ENCODE measurements at places on chromosomes 12 and 14. TPM values are rescaled to one million over a fixed set of nuclear protein-coding genes. Genes with fewer than 3 reads are reported as not detected.

DAO gene
- polyA plus RNA-seq, result not detected

RHOJ gene
- polyA plus RNA-seq, result 25.9 TPM

KLRF2 gene
- polyA plus RNA-seq, result not detected

ETFRF1 gene
- polyA plus RNA-seq, result 28.8 TPM

VDR gene
- polyA plus RNA-seq, result 0.46 TPM

GPR135 gene
- polyA plus RNA-seq, result 3.2 TPM

E2F7 gene
- polyA plus RNA-seq, result 2.9 TPM

DNA sequence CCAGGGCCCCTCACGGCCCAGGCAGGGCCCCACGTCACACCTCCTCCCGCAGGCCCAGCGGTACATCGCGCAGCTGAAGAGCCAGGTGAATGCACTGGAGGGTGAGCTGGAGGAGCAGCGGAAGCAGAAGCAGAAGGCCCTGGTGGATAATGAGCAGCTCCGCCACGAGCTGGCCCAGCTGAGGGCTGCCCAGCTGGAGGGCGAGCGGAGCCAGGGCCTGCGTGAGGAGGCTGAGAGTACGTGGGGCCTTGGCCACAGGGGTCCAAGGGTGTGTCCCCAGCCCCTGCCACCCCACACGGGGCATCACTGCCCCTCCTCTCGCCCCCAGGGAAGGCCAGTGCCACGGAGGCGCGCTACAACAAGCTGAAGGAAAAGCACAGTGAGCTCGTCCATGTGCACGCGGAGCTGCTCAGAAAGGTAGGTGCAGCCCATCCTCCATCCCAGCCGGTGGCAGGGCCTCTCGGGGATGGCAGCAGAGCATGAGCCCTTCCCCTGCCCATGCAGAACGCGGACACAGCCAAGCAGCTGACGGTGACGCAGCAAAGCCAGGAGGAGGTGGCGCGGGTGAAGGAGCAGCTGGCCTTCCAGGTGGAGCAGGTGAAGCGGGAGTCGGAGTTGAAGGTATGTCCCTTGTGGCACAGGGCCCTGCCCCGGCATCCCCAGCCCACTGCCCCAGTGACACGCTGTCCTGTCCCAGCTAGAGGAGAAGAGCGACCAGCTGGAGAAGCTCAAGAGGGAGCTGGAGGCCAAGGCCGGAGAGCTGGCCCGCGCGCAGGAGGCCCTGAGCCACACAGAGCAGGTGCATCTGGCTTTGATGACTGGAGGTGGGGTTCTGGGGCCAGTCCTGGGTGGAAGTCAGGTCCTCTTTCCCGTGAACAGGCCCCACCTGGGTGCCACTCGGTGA, 20.9 kb downstream of the HIP1R start:
- DNase-seq, result no peak

DNA sequence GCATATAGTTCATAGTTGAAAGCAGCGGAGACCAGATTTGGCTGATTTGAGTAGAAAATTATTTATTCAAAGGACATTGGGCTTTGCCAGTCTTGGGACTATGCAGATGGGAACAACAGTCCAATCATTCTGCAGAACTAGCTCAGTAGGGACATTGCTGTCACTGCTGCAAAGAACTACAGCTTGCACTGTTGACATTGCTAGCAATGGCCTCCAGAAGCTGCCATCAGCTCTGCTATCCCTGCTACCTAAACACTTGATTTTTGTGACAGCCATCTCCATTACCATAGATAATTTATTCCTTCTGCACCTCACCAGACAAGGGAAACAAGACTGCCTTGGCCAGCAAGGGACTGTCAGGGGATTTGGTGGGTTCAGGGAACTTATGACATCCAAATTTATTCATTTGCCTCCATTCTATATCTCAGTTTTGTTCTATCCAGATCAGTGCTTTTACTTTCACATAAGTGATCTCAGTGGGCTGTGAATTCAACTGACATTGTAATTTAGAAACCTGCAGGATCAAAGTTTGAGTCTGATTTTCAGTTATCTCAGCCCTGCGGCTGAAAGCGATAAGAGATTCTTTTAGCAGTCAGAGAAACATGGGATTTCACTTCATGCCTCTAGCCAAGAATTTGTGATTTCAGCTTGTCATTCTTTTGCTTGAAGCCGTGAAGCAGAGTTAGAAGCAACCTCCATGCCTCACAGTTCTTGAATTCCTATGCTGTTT, 136.7 kb upstream of the FBXO33 start:
- DNase-seq, result no peak

GRCh38 chr12:104201238-104202001, 14.2 kb upstream of the TXNRD1 start:
- DNase-seq, result no peak

GRCh38 chr12:52805000-52805399, 8.9 kb downstream of the KRT4 start:
- no peak for DNase-seq

- no peak for DNase-seq
Measured at GRCh38 chr14:99808515-99808914, 15.3 kb downstream of the EML1 start.

GRCh38 chr14:67970923-67971322, 151.3 kb downstream of the RAD51B start:
- DNase-seq, result no peak

DNA sequence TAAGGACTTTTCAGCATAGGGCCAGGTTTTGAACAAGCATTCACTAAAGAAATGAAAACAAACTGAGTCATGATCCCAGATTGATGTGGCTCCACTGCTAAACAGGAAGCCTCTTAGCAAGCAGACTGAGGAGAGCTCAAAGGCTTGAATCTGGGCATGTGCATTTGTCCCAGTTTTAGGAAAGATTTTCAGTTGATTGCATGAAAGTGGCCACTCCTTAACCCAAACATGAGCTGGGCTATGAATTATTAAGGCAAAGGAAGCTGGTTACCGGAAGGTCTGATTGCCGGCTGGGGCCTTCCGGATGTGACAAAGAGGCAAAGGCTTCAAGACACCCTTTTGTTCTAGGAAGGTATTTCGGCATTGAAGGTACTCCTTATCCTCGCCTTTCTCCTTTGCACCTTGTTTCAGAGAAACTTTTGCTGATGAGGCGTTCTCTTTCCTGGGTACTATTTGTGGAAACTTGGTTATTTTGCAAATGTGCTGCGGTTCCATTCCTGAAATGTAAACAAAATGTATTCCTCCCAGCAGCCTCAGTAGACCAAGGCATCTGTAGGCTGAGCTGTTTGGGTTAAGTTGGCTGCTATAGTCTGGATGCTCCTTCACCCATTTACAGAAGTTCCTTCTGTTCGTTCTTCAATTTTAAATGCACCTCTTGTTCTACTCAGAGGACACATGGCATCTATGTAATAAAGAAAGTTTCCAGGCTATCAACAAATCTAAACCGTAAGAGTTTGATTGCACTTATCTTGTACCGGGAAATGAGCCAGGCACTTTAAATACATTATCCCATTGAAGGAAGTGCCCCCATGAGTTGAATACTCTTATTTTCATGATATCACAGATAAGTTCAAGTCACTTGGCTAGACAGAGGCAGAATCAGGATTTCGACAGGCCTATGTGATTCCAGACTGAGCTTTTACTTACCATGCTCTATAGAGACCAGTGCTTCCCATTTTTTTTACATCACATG, 115.6 kb upstream of the METAP2 start:
- DNase-seq, result no peak

GRCh38 chr12:88062474-88062873, 33.3 kb upstream of the C12orf50 start:
- DNase-seq, result no peak

DNA sequence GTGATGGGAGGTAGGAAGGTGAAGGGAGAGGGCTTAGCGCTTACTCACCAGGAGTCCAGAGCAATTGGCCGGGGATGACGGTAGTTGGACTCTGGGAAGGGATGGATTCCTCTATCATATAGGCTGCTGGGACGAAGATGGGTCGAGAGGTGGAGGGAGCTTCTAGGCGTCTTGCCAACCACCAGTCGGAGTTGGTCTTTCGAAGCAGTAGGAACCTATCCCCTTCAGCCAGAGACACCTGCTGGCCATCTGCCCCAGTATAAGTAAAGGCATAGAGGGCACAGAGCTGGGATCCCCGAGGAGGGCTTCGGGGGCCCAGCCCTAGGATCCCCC, 657 bp downstream of the ARHGAP9 start:
- DNase-seq, result no peak

GRCh38 chr12:79008591-79008990, 144.0 kb downstream of the SYT1 start:
- no peak for DNase-seq

DNA sequence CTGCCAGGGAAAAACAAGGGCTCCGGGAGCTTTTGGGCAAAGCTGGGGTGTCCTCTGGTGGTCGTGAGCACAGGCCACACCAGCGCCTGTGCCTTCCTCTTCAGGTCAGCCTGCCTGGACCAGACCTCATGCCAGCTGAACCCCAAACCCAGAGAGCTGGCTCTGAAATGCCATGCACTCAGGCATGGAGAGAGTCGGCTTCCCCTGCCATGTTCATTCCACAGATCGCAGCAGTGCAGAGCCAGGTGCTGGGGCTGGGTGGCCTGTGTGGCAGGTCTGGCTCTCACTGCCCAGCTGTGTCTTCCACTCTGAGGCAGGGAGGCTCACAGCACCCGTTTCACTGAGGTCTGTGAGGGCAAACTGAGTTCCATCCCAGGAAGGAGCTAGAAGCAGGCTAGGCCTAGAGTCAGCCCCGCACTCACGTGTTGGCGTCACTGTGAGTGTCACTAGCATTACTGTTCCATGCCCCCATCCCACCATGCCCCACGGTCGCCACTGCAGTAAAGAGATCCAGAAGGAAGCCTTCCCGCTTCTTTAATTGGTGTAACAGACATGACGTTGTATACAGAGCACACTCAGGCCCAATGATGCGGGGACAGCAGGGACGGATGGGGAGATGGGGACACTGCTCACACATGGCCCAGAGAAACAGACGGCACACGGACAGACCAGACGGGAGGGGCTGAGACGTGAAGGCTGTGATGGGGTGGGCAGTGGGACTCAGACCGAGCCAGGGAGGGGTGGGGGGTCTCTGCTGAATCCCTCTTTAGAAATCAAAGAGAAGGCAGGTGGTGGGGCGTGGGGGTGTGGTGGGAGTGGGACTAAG, 2.7 kb downstream of the ARL6IP4 start:
- DNase-seq, result no peak

DNA sequence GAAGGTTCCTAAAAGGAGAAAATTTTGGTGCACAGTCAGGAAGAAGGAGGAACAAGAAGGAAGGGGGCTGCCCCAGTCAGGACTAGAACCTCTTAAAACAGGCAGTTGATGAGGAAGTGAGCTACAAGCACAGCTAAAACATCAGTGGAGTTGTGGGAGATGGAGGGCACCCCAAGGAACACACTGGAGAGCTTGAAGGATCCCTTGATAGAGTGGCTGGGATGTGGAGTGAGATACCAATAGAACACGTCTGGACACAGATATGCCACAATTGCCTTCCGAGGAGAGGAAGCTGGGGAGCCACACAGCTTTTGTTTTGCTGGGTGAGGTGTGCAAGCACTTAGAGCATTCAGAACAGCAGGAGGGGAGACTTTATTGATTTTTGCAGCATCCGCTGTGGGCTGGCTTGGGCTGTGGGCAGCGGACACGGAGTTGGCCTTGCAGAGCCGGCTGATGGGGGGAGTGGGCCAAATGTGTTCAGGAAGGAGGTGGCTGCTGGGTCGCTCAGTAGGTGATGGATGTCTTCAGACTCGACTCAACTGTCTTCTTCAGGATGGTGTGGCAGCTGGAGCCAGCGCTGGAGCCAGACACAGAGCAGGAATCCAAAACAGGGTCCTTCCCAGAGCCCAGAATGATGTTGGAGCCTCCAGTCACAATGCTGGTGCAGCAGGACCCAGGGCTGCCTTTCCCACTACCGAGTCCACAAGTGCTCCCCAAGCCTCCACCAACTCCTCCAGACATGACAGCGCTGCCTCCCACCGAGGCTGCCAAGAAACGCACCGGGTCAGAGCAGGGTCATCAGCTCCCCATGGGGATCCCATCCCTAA, 4.7 kb upstream of the KRT79 start:
- DNase-seq, result no peak

- DNase-seq, result no peak
Measured at GRCh38 chr14:53894456-53894855, 62.2 kb downstream of the BMP4 start.

DNA sequence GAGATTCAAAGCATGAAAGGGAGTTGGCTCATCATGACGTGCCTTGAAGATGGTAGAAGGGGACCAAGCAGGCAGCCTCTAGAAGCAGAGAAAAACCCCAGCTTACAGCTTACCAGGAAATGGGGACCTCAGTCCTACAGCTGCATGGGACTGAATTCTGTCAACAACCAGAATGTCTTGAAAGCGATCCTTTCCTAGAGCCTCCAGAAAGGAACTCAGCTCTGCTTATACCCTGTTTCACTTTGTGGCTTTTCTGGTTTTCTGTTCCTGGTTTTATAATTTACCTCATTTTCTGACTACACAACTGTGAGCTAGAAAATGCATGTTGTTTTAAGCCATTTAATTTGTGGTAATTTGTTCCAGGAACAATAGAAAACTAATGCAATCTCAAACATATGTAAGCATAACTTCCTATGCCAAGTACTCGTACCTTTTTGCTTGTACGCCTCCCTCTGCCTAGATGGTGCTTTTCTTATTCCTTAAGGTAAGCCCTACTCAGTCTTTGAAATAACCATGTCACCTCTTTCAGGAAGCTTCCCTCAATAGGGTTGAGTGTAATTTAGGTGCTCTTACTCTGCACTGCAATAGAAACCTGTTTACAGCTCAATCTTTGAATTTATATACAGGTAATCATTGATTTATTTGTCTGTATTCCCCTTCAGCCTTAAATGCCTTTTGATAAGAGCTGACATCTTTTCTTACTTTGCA, 348.8 kb downstream of the TMEM117 start:
- DNase-seq, result no peak

DNA sequence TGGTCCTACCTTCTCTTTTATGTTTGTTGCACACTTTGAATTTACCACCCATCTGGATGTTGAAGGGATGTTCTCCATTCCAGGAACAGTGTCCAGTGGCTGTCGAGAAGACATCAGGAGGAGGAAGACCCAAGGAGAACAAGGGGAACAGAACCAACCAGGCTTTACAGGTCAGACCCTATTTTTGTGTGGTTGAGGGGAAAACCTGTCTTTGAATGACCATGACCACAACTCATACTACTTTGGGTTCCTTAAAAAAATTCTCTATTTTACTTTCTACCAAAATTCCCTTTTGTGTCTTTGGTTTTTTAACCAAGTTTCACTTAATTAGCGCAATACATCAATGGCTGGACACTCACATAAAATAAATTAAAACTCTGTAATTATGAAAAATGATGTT, 78.7 kb downstream of the PLXNC1 start:
- DNase-seq, result no peak

GRCh38 chr14:89017417-89017816, 193.0 kb downstream of the TTC8 start:
- DNase-seq, result no peak

- no peak for DNase-seq
Measured at GRCh38 chr14:77203611-77204458, 22.2 kb downstream of the TMEM63C start.

GRCh38 chr12:55933799-55934742, 3.1 kb downstream of the DGKA start:
- no peak for DNase-seq

DNA sequence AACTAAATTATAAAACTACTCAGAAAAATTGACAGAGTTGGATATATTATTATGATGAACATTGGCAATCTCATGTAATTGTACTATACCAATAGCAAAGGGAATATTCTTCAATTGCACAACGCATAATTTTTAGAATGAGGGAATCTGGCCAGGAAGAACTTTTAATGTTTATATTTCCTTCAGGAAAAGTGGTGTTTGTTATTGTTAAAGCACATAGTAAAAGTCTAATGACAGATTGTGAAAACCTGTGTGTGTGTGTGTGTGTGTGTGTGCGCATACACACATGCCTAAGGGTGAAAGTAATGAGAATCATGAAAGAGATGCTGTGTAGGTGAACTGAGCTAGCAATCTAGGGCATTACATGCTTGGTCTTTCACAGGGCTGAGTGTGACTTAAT, 877.7 kb downstream of the SLC6A15 start:
- DNase-seq, result no peak

Measured in forelimb muscle (tissue), 1 donor.